Fibroblast of lung (primary cell): ENCODE measurements at places on chromosomes 1 and 21. TPM values are rescaled to one million over a fixed set of nuclear protein-coding genes. Genes with fewer than 3 reads are reported as not detected.

The ARTN gene
- total RNA-seq, result 0.50 TPM in 1 of 2 replicates, not detected in the other

The UCHL5 gene
- 19.5 and 24.1 TPM in 2 replicates for total RNA-seq

The C1orf87 gene
- under 0.01 and 0.50 TPM in 2 replicates for total RNA-seq

The DCAF8 gene
- 66.3 and 89.8 TPM in 2 replicates for total RNA-seq

The CASZ1 gene
- 0.50 TPM in 1 of 2 replicates, not detected in the other for total RNA-seq

The TMEM52 gene
- total RNA-seq, result 0.17 TPM in 1 of 2 replicates, not detected in the other

The ECM1 gene
- 7.7 and 25.1 TPM in 2 replicates for total RNA-seq

The VCAM1 gene
- total RNA-seq, result 14.9 and 21.8 TPM in 2 replicates

The FAF1 gene
- 35.2 and 39.6 TPM in 2 replicates for total RNA-seq

The PRELP gene
- 4.5 and 4.9 TPM in 2 replicates for total RNA-seq

The ABCA4 gene
- total RNA-seq, result 0.26 and 0.33 TPM in 2 replicates

The ELAVL4 gene
- not detected in 2 replicates for total RNA-seq

The MAP3K21 gene
- total RNA-seq, result 0.17 and 0.51 TPM in 2 replicates

The AHDC1 gene
- 5.1 and 6.9 TPM in 2 replicates for total RNA-seq

The CR1L gene
- under 0.01 TPM in 1 of 2 replicates, not detected in the other for total RNA-seq

The TNFRSF14 gene
- total RNA-seq, result 76.3 and 85.0 TPM in 2 replicates

The IL10 gene
- not detected in 2 replicates for total RNA-seq

The PRUNE1 gene
- total RNA-seq, result 6.3 and 7.2 TPM in 2 replicates

The ERICH3 gene
- under 0.01 and 0.17 TPM in 2 replicates for total RNA-seq

The OR10J1 gene
- total RNA-seq, result not detected in 2 replicates

The NBPF8 gene
- 14.1 and 18.8 TPM in 2 replicates for total RNA-seq

The TAL1 gene
- total RNA-seq, result under 0.01 TPM in 1 of 2 replicates, not detected in the other

The CCDC181 gene
- total RNA-seq, result 0.66 and 0.77 TPM in 2 replicates

The AGO3 gene
- 7.4 and 12.9 TPM in 2 replicates for total RNA-seq

The PDPN gene
- 3.1 and 7.4 TPM in 2 replicates for total RNA-seq

The ADAM30 gene
- not detected in 2 replicates for total RNA-seq

The LHX8 gene
- not detected in 2 replicates for total RNA-seq

The CRABP2 gene
- 33.4 and 70.4 TPM in 2 replicates for total RNA-seq

The KLF17 gene
- total RNA-seq, result under 0.01 and 0.50 TPM in 2 replicates

The GCSAML gene
- total RNA-seq, result not detected in 2 replicates

The CCDC30 gene
- total RNA-seq, result 1.3 TPM in 2 replicates

The CYP4X1 gene
- not detected in 2 replicates for total RNA-seq

The CLCA1 gene
- total RNA-seq, result not detected in 2 replicates

The PTPN14 gene
- 34.9 and 56.1 TPM in 2 replicates for total RNA-seq

The FCAMR gene
- total RNA-seq, result not detected in 2 replicates

The CHODL gene
- under 0.01 and 0.17 TPM in 2 replicates for total RNA-seq

The DNAJC8 gene
- total RNA-seq, result 56.1 and 57.0 TPM in 2 replicates

The GLMN gene
- total RNA-seq, result 7.8 and 8.7 TPM in 2 replicates

The TTC39A gene
- 0.51 and 1.5 TPM in 2 replicates for total RNA-seq

The LCE1B gene
- total RNA-seq, result not detected in 2 replicates

The RGS13 gene
- total RNA-seq, result not detected in 2 replicates

The PCBP3 gene
- 1.7 and 5.1 TPM in 2 replicates for total RNA-seq

The HPCAL4 gene
- total RNA-seq, result not detected in 2 replicates

The CLCNKB gene
- total RNA-seq, result under 0.01 and 0.33 TPM in 2 replicates

The RIMS3 gene
- total RNA-seq, result 0.33 and 0.51 TPM in 2 replicates

The ACTL8 gene
- total RNA-seq, result not detected in 2 replicates

The HSD3B2 gene
- total RNA-seq, result not detected in 2 replicates

The PRRC2C gene
- 31.8 and 50.4 TPM in 2 replicates for total RNA-seq

The SPATA46 gene
- total RNA-seq, result not detected in 2 replicates

The VWA1 gene
- total RNA-seq, result 2.6 and 3.1 TPM in 2 replicates

The ITLN2 gene
- total RNA-seq, result not detected in 2 replicates

The LMOD1 gene
- 20.5 and 36.3 TPM in 2 replicates for total RNA-seq

The TSPAN2 gene
- total RNA-seq, result 0.66 and 2.1 TPM in 2 replicates
